ENCODE measurements at places on chromosomes 7 and 10.

DNA sequence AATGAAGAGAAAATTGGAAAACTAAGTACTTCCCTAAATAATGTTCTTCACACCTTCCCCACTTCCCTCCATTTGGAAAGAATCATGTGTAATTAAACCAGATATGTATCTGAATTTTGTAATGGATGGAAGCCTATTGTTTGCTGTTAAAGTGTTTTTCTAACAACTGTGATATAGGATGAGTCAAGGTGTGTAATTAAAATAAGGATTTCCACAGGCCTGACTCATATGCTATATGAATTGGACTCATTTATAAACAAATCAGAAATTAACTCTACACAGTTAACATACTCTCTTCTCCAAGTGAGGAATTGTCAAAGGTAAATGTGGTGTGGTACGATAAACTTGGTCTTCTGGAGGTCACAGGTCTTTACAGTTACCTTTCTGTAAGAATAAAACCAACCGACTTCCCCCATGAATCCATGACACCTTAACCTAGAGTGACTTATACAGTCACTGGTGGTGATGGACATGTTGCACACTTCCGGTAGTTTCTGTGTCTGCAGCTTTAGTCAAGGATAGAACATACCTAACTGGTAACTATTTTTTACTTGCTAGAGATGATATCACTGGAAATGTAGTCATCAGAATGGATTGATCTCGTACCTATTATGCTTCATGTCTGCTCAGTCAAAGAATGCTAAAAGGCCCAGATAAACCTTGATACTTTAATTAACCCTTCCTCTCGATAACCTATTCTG is 12.8 kb downstream of the PNLIPRP3 start:
- no peak for DNase-seq

DNA sequence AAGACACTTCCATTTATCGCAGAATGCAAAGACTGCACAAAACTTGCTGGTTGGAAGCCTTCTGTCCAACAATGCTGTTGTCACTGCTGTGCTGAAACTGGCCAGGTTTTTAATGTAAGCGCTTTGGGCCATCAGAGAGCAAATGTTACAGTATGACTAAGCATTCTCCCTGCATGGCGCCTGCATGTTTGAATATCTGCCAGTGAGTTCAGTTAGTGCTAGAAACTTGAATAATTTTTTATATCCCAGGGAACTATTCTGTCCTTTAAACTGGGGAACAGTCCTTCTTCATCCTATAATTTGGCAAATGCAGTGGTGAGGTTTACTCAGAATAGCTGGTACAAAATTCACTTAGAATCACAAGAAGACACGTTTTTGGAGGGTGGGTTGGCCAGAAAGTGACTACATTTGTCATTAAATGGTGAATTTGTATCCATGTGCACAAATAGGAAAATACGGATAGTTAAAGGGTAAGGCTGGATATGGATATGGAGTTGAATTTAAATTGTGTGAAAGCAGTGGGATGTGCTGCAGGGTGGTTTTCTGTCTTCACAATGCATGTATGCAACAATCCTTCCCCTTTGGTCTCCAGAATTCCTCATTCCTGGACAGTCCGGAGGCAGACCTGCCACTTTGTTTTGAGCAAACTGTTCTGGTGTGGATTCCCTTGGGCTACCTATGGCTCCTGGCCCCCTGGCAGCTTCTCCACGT is 1.7 kb downstream of the ABCC2 start:
- no peak for DNase-seq

GRCh38 chr10:63515002-63515763 is 6.0 kb upstream of the REEP3 start:
- no peak for DNase-seq

- DNase-seq = no peak
These were observed 57.0 kb downstream of the SHTN1 start for GRCh38 chr10:116947841-116948529.

- DNase-seq = no peak
These were observed 47.7 kb downstream of the EMX2 start for GRCh38 chr10:117590101-117590875.

DNA sequence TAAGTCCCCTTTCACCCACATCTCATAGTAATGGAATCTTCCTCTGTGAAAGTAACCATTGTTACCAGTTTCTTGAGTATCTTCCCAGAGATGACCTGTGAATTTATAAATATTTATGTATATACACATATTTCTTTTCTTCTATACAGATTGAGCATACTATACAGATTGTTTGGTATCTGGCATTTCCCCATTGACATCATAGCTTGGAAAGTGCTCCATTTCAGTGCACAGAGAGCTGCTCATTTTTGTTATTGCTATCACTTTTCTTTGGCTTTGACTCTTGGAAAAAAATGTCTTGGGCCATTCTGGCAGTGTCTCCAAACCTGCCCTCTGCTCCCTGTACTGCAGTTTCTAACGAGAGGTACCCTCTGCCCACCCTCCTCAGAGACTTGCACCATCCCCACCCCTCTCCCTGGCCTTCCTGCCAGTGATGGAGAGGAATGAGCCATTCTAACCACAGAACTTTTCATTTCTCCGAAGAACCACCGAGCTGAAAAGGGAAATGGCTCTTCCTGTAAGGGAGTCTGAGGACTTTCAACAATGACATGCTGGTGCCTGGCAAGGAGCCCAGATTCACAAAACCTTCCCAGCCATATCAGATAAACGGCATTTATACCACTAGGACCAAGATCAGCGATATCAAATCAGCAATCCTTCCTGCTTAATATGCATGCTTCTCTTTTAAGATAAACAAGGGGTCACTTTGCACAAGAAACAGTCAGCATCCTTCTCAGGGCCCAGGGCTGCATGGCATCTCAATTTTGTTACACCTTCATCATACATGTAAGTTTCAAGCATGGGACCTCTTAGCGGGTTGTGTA is 19.7 kb upstream of the CCSER2 start:
- no peak for DNase-seq

- DNase-seq = no peak
These were observed 1.9 kb downstream of the HTR5A start for GRCh38 chr7:155071916-155072571.

GRCh38 chr10:131982796-131983195 is 1.1 kb upstream of the BNIP3 start:
- DNase-seq = no peak

DNA sequence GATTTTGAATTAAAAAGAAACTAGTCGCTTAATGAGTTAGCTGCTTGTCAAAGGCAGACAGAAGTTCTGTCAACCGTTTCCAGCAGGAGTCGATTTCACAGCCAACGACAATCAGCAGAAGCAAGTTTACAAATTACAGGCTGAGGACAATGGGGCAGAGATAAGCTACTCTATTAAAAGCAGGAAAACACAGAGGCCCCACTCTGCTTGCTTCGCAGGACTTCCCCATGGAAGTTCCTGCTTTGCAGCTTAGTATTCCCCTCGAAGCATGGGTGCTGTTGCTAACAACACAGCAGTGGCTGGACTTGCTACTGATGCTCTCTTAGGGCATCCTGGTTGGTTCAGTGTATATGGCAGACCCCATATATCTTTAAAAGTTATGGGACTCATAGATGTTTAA is 50.8 kb upstream of the KLF6 start:
- DNase-seq = no peak

DNA sequence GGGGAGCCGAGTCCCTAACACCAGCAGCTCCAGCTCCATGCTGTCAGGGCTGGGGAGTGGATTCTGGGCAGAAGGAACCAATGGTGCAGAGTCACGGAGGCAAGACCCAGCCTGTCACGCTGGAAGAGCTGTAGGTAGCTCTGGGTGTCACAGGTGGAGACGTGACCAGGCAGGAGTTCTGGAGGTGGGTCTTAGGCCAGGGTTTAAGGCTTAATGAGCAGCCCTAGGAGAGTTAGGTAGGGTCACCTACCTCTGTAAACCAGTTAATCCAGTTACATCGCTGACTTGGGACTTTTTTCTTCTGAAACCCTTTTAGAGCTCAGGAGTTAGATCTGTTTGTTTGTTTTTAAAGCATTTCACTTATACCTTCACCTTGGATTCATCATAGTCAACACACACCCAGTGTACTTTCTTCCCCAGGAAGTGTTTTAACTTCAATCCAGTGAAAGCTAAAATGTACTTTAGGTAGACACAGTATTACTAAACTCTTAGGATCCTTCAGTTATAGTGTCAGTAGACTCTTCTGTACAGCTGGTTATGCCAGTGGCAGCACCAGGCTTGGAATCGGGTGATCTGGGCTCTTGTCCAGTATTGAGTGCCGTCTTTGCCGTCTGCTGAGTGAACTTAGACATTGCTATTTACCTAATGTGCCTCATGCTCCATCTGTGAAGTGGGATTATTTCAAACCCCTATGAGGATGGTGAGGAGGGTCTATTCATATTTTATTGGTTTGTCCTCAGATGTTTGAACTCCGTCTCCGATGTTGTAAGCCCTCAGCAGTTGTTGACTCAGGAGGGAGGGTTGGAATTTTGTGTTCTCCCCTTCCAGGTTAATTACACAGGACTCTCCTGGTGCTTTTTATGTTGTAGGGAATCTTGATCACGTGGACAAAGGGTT is 31.0 kb downstream of the TACR2 start:
- no peak for DNase-seq

DNA sequence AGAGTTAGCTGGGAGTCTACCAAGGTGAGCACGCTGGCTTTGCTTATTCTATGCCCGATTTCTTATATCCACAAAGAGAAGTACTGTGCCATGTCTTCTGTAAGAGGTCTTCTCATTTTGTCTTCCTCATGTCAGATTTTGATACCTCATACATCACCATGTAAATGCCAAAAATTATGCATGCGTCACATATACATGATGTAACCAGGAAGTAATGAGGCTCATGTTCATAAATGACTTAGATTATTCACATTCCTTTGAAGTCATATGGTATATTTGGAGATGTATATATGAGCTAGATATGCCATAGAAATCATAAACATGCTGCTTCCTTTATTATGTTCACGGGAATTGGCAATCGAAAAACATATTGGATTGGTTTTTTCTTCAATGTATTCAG is 97.7 kb upstream of the CELF2 start:
- no peak for DNase-seq

DNA sequence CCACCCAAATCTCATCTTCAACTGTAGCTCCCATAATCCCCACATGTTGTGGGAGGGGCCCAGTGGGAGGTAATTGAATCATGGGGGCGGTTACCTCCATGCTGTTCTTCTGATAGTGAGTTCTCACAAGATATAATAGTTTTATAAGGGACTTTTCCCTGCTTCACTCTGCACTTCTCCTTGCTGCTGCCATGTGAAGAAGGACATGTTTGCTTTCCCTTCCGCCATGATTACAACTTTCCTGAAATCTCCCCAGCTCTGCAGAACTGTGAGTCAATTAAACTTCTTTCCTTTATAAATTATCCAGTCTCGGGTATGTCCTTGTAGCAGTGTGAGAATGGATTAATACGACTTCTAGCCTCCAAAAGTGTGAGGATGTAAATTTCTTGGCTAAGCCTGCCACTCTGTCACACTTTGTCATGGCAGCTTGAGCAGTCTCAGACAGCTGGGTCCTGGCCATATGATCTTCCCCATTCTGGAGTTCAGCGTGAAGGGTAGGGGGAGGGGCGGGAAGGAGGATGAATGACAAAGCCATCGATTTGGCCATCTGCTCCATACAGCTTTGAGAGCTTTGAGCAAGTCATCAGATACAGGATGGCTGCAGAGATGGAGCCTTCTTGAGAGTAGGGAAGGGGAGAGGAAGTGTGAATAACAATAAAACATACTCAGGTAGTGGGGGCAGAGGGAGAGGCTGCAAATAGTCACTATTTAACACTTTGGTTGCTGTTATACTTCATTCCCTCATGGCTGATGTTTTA is 19.1 kb upstream of the INPP5F start:
- no peak for DNase-seq

DNA sequence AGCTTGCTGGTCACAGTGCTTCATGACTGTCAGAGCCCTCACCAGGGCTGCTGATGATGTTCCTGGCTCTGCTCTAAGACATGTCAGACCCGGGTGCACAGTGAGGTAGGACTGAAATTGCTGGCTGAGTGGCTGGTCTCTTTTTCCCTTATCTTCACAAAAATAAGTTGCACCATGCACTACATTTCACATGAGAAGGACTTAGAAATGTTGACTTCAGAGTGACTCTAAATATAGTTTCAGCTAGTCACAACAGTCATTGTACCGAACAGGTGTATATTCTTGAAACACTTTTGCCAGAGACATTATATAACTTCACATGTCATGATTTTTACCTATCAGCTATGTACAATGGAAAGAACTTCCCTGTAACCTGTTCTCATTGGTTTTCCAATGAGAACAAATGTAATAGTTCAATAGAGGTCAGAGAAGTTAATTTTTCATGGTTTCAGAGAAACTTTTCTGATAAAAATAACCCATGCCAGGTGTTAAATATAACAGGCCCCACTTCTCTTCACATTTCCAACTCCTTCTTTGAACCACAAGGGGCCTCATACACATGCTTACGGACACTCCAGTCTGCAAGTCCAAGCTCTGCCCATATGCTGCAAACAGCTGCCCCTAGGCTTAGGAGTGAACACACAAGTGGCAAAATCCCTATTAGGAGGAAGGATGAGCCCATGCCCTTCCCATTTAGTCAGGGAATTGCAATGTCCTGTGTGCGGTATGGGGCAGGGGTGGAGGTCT is 115.6 kb downstream of the CDK6 start:
- no peak for DNase-seq

GRCh38 chr10:51250278-51250920 is 176.1 kb downstream of the PRKG1 start:
- DNase-seq = no peak

DNA sequence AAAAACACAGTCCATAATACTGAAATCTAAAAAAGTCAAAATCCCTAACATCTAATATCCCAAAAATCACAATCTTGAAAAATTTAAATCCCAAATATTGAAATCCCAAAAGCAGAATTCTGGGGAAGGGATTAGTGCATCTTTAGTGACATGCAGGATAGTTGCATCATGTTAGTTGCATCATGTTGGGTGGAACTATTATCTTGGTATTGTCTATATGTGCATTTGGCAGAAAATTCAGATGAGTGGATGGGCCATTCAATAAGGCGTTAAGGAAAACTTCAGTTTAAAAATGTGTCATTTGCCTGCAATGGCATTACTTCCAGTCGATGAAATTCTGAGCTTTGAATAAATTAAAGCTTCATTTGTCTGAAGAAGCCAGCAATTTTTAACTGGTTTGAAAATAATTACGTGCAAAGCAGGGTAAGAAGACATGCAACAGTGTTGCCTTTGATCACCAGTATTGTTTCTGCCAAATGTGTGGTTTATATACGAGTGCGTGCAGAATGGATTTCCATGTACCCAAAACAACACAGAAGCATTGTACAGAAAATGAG is 221.4 kb upstream of the NFE2L3 start:
- DNase-seq = no peak

GRCh38 chr10:127408733-127409132 is 140.4 kb upstream of the NPS start:
- DNase-seq = no peak

GRCh38 chr10:13792006-13792405 is 205.2 kb downstream of the PRPF18 start:
- no peak for DNase-seq

- DNase-seq = no peak
These were observed 12.6 kb downstream of the DHX32 start for GRCh38 chr10:125868372-125868975.

DNA sequence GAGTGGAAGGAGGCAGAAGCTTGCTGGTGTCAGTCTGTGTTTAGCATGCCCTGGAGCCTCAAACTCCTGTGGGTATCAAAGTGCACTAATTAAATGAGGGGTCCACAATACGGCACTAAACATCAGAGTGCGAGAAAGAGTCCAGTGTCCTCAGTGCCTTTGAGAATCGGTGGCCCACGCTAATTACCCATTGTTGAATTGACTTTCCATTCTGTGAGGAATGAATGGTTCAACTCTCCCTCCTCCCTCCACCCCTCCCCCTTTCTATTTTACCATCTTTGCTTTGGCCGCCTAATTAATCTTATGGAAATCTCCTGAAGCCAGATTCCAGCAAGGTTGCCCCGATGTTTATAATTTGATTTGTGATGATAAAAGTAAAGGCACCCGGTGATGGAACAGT is 217.8 kb downstream of the TFEC start:
- no peak for DNase-seq
